ENCODE measurements at places on chromosomes 12 and 14. TPM values are rescaled to one million over a fixed set of nuclear protein-coding genes. Genes with fewer than 3 reads are reported as not detected.

DNA sequence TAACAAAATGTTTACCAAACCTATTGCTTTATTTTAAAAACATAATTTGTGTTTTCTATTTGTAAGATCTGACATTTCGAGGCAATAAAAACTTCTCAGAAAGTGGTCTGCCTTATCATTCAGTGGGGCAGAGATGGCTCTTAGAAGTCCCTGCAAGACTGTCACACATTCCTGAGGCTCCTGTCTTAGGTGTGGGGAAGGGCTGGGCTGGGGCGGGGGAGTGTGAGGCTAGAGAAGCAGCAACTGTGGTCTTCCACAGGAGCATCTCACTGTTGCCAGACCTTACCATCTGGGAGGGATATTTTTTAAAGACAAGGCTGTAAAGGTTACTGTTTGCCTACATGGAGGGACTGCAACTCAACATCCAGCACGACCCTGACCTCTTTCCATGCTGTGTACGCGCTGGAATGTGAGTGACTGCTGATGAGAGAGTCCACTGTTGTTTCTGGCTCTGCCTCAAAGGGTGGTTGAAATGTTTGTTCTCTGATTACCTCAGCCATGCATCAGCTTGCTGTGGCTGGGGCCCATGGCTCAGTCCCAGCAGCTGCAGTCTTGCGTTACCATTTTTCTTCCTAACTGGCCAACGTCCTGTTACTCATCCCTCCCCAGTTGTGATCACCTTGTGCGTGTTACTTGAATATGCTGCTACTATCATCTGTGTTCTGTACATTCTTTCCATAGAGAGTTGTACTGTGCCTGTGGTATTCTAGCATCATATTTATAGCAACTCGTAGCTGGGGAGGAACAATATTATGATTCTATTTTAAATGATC is 12.4 kb downstream of the ERG28 start:
- DNase-seq, result peak; percentile 73

The DPF3 gene
- polyA plus RNA-seq, result 5.3 TPM

DNA sequence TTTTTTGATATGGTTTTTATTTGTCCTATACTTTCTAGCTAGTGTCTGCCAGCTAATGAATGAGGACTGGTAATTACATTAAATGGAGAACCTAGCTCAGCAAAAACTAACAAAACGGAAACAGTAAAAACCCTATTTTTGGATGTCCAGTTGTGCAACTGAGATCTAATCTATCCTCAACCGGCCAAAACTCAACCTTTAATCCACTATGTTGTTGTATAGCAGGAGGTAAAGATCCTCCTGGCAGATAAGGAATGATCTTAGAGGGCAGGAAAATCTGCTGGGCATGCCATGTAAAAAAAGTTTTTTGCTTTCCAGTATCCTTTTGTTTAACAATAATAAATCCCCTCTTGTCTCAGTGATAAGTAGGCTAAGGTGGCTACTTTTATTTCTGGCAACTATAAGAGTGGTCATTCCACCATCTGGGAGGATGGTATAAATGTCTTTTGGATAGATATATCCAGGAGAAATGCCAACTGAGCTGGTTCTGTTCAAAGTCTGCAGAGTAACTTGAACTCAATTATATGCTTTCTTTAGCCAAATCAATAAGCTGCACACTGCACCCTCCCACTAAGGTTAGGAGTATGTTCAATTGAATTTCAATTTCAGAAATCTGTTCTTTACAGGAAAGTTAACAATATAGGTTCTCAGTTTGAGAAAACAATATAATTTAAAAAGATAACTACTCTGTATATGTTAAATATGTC is 40.1 kb downstream of the WASHC3 start:
- no peak for DNase-seq

DNA sequence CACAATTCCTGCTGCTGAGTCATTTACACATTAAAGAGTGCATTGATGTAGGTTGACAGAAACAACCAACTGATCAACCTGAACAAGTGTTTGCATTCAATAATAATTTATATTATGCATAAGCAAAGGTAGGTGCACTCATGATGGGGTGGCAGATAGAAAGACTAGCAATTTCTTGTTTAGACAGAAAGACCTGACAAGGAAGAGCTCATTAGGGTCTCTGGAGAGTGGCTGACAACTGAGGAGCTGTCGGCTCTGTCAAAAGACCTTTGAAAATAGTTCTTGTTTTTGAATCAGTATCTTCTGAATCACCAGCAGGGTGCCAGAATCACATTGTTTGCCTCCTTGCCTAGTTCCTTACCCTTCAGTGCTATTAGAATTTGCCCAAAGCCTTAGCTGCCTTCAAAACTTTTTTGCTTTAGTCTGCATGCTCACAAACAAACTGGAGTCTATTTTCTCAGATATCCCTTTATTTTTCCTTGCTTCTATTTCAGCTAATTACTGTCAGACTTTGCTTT is 234.7 kb downstream of the BTG1 start:
- DNase-seq, result no peak

- no peak for DNase-seq
Observed at GRCh38 chr14:60253649-60254048, 4.6 kb downstream of the PPM1A start.

DNA sequence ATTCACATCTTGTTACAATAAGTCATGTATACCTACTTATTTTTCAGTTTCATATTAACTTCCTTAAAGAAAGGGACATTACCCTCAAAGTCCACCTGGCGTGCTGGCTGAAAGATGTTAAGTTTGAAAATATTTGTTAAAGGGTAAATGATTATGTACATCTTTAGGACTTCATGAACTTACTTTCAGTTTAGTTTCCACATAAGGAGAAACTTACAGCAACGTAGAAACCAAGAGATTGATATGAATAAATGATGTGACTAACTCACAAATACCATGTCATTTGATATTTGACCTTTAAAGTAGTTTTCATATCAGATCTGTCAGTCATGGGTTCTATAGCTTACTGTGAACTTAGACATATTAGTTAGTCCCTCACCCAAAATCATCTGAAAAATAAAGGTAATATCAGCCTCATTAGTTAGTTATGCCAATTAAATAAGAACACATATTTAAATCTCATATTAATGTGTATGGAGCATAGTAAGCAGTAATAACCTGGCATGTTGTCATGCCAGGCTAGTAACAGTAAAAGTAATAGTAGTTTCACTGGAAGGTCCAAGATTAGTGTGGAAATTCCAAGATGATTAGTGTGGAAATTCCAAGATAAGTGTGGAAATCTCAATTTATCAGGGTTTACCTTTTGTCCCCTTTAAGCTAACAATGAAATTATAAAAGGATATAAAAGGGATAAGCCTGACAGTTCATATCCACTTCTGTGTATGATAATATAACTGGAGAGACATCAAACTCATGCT is 1.9 kb upstream of the CLEC2D start:
- no peak for DNase-seq

- DNase-seq, result no peak
Observed at GRCh38 chr14:33714527-33715226, 236.2 kb downstream of the EGLN3 start.

DNA sequence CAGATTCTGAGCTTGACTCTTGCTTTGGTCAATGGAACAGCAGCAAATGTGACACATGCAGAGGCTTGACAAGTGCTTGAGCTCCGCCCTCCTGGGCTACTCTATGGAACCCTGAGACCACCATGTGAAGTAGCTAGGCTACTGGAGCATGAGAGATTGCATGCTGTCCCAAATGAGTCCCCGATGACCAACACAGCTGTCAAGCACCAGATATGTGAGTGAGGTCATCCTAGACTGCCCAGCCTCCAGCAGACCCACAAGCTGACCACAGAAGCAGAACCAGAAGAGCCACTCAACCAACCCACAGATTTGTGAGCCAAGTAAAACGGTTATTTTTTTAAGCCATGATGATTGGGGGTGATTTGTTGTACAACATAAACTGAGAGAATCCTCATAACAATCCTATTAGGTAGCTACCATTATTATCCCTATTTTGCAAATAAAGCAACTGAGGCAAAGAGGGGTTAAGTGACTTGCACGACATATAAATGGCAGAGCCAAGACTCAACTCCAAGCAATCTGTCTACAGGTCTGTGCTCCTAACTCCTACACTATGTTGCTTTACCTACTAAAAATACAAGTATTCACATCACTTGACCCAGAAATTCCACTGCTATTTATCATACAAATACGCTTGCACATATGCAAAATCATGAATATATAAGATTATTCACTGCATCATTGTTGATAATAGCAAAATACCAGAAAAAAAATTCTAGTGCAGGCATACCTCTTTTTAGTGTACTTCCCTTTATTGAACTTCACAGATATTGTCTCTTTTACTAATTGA is 136.2 kb downstream of the NDUFA12 start:
- DNase-seq, result no peak

DNA sequence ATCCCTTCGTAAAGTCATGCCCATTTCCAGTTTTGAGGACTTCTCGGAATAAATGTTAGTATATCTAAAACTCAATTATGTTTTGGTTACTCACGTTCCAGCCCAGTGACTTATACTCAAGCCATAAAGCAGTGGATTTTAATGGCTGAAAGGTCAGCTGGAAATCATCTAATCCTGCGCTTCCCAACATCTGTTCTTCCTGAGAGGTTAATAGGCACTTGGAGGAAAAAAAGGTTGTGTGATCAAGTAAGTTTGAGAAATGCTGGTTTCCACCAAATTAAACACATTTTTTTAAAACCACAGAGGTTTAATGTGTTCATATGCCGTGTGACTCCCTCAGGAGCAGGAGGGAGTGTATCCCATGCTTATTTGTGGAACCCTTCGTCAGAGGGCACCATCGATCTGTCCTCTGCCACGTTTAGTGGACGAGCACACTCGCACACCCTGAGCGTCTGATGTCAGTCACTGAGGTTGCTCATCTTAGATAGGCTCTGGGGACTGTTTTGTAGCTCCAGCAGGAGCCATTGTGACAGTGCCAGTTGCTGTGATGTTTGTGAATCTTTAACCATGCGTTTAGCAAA is 41.4 kb downstream of the FBXL14 start:
- no peak for DNase-seq

GRCh38 chr12:86727160-86727559 is 471.0 kb upstream of the MGAT4C start:
- DNase-seq, result no peak

- no peak for DNase-seq
Observed at GRCh38 chr14:45679853-45680252, 426.9 kb upstream of the MIS18BP1 start.

DNA sequence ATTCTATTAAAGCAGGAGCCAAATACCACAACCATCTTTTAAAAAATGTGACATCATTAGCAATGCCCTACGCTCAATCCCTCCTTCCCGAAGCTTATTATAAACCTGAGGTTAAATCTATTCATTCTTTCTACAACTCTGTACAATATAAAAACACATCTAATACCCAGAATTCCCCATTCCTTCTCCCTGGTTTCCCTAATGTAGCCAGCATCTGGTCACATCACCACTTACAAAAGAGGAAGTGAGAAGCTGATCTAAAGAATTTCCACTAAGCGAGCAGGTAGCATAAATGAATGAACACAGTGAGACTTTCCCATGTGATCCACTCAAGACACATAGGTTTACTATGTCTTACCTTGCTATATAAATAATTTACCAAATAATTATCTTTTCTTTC is 90.4 kb downstream of the LRP6 start:
- no peak for DNase-seq

Measured in left kidney (tissue), 8 donors.